ENCODE measurements at places on chromosomes 4 and X. TPM values are rescaled to one million over a fixed set of nuclear protein-coding genes. Genes with fewer than 3 reads are reported as not detected.

Gene HCCS
- 30.9 TPM for polyA plus RNA-seq

GRCh38 chr4:176755613-176756012 is 37.1 kb downstream of the VEGFC start:
- no peaks in the 10 kb centered on the region for H3K4me1 ChIP-seq
- no peak overlapping the region for H3K4me3 ChIP-seq
- no peak overlapping the region for H3K27ac ChIP-seq
- DNase-seq = no peak
- H3K27me3 ChIP-seq = no peaks in the 10 kb centered on the region

DNA sequence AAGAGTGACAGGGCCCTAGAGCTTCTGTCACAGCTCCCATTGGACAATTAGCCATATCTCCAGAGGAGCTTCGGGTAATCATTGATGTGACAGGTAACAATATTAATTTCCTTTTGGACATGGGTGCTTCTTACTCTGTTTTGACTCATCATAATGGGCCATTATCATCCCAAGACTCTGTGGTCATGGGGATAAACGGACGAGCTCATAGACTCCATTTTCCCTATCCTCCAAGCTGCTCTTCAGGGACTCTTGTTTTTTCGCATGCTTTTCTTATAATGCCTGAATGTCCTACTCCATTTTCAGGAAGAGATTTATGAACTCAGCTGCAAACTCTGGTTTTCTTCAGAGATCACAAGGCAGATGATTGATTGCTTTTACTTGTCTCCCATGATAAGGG is 17.0 kb upstream of the UGT2B17 start:
- H3K36me3 ChIP-seq = no peaks in the 10 kb centered on the region
- H3K4me3 ChIP-seq = no peak overlapping the region
- no peaks in the 10 kb centered on the region for H3K4me1 ChIP-seq
- DNase-seq = no peak
- H3K27me3 ChIP-seq = no peaks in the 10 kb centered on the region

- H3K36me3 ChIP-seq = no peaks in the 10 kb centered on the region
- H3K27me3 ChIP-seq = no peaks in the 10 kb centered on the region
- no peaks in the 10 kb centered on the region for H3K4me1 ChIP-seq
- no peak overlapping the region for H3K27ac ChIP-seq
- DNase-seq = no peak
These were observed 301.1 kb downstream of the FRMPD4 start for GRCh38 chrX:12439416-12439815.

GRCh38 chrX:107574711-107575110 is 53.6 kb upstream of the PRPS1 start:
- H3K27ac ChIP-seq = no peak overlapping the region
- DNase-seq = no peak
- no peaks in the 10 kb centered on the region for H3K27me3 ChIP-seq
- H3K4me3 ChIP-seq = no peak overlapping the region
- no peaks in the 10 kb centered on the region for H3K4me1 ChIP-seq

Gene HS3ST1
- 1.4 TPM for polyA plus RNA-seq

GRCh38 chr4:27005501-27005900 is 144.9 kb downstream of the STIM2 start:
- H3K27me3 ChIP-seq = no peaks in the 10 kb centered on the region
- no peaks in the 10 kb centered on the region for H3K4me1 ChIP-seq
- H3K4me3 ChIP-seq = no peak overlapping the region

DNA sequence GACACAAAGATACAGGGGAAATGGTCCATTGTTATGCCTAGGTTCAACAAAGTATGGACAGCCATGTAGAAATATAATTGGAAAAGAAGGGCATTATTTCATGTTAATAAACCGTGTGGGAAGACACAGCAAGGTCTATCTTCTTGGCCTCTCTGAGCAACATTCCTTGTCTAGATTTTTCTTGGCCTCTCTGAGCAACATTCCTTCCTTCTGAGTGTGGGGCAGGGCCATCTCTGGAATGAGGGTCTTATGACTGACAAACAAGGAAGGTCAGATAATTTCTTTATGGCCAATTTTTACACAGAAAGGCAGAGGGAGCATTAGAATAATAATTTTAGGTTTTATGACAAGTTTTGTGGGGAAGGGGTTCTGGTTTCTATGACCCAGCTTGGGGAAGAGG is 24.3 kb upstream of the MAOA start:
- H3K27ac ChIP-seq = no peak overlapping the region
- no peaks in the 10 kb centered on the region for H3K36me3 ChIP-seq
- no peak for DNase-seq
- H3K4me1 ChIP-seq = peaks cover 7% of the 10 kb centered on the region
- no peaks in the 10 kb centered on the region for H3K27me3 ChIP-seq
- H3K4me3 ChIP-seq = no peak overlapping the region

Gene VCX2
- not detected for polyA plus RNA-seq

- no peaks in the 10 kb centered on the region for H3K27me3 ChIP-seq
- no peak for DNase-seq
- no peak overlapping the region for H3K4me3 ChIP-seq
- H3K36me3 ChIP-seq = no peaks in the 10 kb centered on the region
- no peak overlapping the region for H3K27ac ChIP-seq
These were observed 582.0 kb downstream of the ADGRL3 start for GRCh38 chr4:61782133-61782532.

Gene SLITRK2
- 1.2 TPM for polyA plus RNA-seq

DNA sequence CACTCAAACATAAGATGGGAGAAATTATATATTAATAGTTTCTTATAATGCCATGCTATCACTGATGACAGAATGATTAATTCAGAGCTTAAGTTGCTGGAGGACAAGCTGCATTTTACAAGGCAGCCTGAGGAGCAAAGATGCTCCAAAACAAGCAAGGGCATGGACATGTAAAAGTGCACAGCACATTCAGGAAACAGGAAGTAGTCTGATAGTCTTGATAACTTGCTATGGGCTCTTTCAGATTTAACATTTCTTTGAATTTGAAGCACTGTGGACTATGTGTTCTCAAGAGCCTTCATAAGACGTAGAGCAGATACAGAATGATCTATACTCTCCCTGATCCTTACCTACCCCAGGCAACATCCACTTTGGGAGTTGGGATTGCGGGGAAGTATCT is 50.0 kb downstream of the AMMECR1 start:
- no peaks in the 10 kb centered on the region for H3K27me3 ChIP-seq
- H3K27ac ChIP-seq = no peak overlapping the region
- no peak overlapping the region for H3K4me3 ChIP-seq
- no peaks in the 10 kb centered on the region for H3K36me3 ChIP-seq
- no peak for DNase-seq

Gene DMRTC1
- polyA plus RNA-seq = not detected

Gene SORBS2
- 34.4 TPM for polyA plus RNA-seq

DNA sequence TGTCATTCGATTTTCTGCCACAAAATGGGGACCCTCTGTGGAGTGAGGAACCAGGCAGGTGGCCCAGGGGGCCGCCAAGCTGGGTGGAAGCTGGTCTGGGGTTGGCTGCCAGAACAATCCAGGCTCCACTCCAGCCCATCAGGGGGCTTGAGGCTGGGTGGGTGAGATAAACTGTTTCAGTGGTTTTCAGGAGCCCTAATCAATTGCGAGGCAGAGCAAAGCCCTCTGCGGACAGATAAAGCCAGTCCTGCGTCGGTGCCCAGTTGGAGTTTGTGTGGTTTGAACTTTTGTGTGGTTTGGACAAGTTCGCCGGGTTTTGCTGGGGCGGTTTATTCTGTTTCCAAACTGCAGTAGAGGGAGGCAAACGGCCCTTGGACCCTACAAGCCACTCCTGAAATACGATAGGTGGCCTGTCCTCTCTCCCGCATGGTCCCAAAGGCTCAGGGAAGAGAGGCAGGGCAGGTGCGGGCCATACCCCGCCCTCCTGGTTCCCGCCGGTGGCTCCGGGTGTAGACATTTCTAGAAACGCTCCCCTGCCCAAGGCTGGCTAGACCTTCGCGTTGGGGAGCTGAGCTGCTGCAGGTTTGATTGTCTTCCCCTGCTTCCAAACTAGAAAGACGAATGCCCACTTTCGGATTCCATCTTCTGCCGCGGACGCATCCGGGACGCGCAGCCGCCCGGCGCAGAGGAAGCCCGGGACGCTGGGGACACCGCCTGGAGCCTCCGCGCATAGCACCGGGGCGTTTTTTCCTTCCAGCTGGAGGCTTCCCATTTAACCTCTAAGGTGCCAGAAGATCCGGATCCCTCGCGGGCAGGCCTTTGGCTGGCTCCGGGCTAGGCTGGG is 169.0 kb upstream of the BCOR start:
- H3K4me1 ChIP-seq = peaks cover 27% of the 10 kb centered on the region
- peak overlapping the region; percentile 10 for H3K27ac ChIP-seq
- H3K27me3 ChIP-seq = no peaks in the 10 kb centered on the region
- no peaks in the 10 kb centered on the region for H3K36me3 ChIP-seq
- peak; percentile 74 for DNase-seq

Gene SMIM14
- polyA plus RNA-seq = 21.6 TPM

DNA sequence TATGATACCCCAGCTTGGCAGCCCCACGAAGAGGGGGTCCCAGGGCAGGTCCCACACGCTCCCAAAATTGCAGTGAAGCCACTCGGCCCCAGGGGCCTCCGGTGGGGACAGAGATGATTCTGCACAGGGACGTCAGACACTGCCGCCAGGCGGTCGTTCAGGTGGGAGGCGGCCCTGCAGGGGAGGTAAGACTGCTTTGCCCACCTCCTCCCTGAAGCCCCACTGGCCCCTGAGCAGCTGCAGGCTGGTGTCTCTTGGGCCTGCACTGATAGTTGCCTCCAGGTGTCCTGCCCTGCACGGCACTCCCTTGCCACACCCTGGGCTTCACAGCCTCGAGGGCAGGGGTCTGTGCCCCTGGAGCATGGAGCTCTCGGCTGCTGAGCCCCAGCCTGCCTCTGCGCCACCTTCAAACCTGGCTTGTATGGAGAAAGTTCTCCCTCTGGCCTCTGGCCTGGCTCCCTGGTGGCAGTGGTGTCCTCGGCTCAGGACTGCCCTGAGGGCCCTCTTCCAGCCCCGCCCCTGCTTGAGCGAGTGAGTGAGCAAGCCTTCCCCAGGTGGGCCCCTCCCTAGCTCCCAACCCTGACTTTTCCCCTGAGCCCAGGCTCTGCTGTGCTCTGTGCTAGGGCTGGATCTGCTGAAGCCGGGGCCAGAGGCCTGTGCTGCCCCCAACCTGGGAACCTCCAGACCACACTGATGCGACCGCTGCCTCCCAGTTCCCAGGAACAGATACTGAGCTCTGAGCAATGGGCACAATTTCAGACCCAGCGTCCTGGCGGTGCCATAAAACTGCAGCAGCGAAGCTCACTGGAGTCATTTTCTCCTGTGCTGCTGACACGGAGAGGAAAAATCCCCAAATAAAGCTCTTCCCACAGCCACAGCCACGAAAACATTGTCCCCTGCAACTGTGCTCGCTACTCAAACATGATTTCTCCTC is 16.1 kb downstream of the ADRA2C start:
- H3K4me3 ChIP-seq = no peak overlapping the region
- H3K27me3 ChIP-seq = no peaks in the 10 kb centered on the region
- H3K4me1 ChIP-seq = peaks cover 21% of the 10 kb centered on the region
- no peak for DNase-seq
- H3K36me3 ChIP-seq = no peaks in the 10 kb centered on the region

GRCh38 chrX:65488495-65488894 is 46.1 kb downstream of the LAS1L start:
- no peaks in the 10 kb centered on the region for H3K4me1 ChIP-seq
- no peak overlapping the region for H3K4me3 ChIP-seq
- DNase-seq = no peak
- no peaks in the 10 kb centered on the region for H3K36me3 ChIP-seq

DNA sequence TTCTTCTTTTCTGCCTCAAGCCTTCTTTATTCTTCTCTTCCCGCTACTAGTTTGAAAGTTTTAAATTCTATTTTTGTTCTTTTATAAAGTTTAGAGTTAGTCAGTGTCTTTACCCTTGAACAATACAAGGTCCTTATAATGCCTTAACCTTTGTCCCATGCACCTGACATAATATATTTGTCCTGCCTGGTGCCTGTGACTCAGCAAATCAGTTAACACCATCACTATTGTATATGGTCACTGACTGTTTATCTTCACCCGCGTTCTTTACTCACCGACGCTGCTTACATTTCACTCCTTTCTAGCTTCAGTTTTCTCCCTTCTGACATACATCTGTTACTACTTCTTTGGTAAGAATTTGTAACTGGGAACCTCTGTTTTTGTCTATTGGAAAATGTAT is 5.7 kb downstream of the SMIM20 start:
- no peaks in the 10 kb centered on the region for H3K27me3 ChIP-seq
- no peak overlapping the region for H3K4me3 ChIP-seq
- peaks cover 14% of the 10 kb centered on the region for H3K36me3 ChIP-seq
- H3K27ac ChIP-seq = peak overlapping the region; percentile 56
- peaks cover 6% of the 10 kb centered on the region for H3K4me1 ChIP-seq

- no peaks in the 10 kb centered on the region for H3K27me3 ChIP-seq
- H3K4me3 ChIP-seq = no peak overlapping the region
- peak; percentile 57 for DNase-seq
These were observed 23.6 kb upstream of the TBC1D14 start for GRCh38 chr4:6885953-6886557.

Gene CTAG2
- not detected for polyA plus RNA-seq

DNA sequence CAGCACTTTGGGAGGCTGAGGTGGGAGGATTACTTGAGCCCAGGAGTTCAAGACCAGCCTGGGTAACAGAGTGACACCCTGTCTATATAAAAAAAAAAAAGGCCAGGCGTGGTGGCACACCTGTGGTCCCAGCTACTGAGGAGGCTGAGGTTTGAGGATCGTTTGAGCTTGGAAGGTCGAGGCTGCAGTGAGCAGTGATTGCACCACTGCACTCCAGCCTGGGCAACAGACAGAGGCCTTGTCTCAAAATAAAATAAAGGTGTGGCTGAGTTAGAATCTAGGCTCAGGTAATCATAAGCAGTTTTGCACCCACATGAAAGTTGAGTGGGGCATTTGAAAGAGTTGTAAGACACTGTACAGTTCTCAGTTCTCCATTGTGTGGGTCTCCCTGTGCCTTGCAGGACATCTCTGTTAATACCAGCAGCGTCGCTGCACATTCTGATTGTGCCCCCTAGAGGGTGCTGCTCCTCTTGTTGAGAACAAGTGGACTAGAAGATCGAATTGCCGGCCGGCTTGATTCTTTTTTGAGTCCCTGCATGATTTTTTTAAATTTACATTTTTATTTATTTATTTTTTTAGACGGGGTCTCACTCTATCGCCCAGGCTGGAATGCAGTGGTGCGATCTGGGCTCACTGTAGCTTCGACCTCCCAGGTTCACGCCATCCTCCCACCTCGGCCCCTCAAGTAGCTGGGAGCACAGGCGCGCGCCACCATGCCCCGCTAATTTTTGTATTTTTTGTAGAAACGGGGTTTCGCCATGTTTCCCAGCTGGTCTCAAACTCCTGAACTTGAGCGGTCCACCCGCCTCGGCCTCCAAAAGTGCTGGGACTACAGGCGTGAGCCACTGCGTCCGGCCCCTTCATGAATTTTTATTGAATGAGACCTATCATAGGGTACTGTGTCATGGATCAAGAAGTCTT is 73.6 kb upstream of the RBMX start:
- no peak overlapping the region for H3K4me3 ChIP-seq
- DNase-seq = peak; percentile 32
- H3K27ac ChIP-seq = no peak overlapping the region
- no peaks in the 10 kb centered on the region for H3K36me3 ChIP-seq
- H3K27me3 ChIP-seq = no peaks in the 10 kb centered on the region

GRCh38 chr4:1749370-1749769 is 28.0 kb downstream of the TACC3 start:
- H3K27ac ChIP-seq = no peak overlapping the region
- peaks cover 38% of the 10 kb centered on the region for H3K4me1 ChIP-seq
- no peak overlapping the region for H3K4me3 ChIP-seq
- peaks cover 4% of the 10 kb centered on the region for H3K36me3 ChIP-seq
- no peaks in the 10 kb centered on the region for H3K27me3 ChIP-seq

Gene SRPK3
- 1.8 TPM for polyA plus RNA-seq

GRCh38 chr4:16820329-16820728 is 78.1 kb downstream of the LDB2 start:
- H3K4me1 ChIP-seq = no peaks in the 10 kb centered on the region
- no peak for DNase-seq
- no peaks in the 10 kb centered on the region for H3K27me3 ChIP-seq
- H3K36me3 ChIP-seq = no peaks in the 10 kb centered on the region

Measured in large intestine (tissue), 12 donors.